ENCODE measurements at places on chromosomes 16 and 17.

DNA sequence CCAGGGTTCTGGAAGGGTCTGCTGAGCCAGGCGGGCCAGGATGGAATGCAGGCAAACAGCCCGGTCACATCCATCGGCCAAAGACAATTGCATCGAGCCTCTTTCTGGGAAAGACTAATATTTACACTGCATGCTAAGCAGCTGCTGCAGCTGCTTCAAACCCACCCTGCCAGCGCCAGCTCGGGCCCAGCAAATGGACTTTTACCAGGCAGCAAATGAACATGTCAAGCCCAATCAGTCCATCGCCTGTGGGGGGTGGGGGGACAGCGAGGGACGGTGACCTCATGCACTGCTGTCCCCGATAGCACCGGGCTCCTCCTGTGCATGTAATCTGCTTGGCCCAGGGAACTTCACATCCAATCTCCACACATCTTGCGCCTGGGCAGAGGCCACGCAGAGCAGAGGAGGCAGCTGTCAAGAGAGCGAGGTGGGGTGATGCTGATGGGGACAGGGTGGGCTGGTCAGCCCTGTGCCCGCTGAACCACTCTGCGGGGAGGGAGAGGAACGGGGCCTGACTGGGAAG lies 39.4 kb upstream of the CDH5 start:
- DNase-seq: no peak

DNA sequence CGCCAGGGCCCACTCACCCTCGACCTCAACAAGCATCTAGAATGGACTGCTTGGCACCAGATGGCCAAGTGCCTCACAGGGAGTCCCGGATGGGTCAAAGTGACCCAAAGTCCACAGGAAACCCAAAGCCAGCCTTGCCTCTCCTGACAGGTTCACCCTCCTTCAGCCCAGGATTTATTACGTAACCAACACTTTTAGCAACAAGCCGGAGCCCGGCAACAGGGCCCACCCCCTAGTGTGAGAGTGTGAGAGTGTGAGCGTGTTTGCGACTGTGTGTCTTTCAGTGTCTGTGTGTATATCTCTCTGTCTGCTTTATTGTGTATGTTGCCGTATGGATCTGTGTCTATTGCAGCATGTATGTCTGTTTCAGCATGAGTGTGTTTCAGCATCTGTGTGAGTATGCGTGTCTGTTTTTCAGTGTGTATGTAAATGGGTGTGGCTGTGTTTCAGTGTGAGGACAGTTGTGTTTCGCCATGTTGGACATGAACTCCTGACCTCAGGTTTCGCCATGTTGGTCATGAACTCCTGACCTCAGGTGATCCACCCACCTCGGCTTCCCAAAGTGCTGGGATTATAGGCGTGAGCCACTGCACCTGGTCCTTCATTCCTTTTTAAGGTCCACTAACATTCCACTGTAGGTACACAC lies 13.7 kb upstream of the PEMT start:
- DNase-seq: no peak

- DNase-seq: no peak
Observed at GRCh38 chr16:88445583-88445960, 7.5 kb upstream of the ZFPM1 start.

GRCh38 chr16:89010210-89010925 lies 33.4 kb upstream of the CBFA2T3 start:
- no peak for DNase-seq

DNA sequence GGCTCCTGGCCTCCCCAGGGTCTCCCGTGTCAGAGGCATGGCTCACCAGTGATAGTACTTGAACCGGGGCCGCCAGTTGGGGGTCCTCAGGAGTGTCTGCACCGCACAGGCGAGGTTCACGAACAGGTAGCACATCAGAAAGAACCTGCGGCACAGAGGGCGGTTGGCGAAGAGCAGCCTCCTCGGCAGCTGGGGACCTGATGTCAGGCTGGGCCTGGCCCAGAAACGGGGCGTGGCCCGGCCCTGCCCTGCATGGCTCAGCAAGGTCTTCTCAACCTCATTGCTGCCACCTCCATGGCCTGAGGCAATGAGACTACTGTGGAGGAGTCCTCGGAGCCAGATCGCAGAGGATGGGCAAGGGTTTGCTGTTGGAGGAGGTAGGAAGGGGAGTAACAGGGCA lies 4.1 kb upstream of the LCAT start:
- DNase-seq: no peak

GRCh38 chr17:69672924-69673323 lies 258.4 kb downstream of the MAP2K6 start:
- no peak for DNase-seq

- no peak for DNase-seq
Observed at GRCh38 chr17:14446825-14447224, 145.9 kb downstream of the HS3ST3B1 start.

GRCh38 chr17:17419631-17420030 lies 57.2 kb upstream of the MED9 start:
- DNase-seq: no peak

- no peak for DNase-seq
Observed at GRCh38 chr17:31425282-31426040, 34.0 kb downstream of the RAB11FIP4 start.

DNA sequence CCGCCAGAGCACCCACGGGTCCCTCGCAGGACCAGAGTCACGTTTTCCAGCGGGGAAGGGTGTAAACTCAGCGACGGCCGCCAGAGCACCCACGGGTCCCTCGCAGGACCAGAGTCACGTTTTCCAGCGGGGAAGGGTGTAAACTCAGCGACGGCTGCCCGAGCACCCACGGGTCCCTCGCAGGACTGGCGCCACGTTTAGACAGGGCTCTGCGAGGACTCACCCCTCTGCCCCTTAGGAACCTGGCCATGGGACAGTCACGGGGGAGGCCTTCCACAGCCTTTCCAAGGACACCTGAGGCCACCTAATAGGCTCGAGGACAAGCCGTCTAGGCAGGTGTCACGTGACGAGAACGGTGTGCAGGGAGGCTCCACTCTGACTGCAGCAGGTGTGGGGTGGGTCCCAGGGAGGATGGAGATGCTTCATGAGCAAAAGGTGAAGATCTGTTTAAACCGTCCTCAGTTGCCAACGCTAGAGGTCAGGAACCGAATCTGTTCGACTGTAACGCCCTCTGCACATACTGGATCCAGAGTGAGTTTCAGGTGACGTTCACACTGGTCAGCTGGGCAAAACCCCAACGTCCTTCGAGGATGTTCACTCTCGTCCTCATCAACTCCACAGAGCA lies 48.0 kb upstream of the METRNL start:
- DNase-seq: no peak

DNA sequence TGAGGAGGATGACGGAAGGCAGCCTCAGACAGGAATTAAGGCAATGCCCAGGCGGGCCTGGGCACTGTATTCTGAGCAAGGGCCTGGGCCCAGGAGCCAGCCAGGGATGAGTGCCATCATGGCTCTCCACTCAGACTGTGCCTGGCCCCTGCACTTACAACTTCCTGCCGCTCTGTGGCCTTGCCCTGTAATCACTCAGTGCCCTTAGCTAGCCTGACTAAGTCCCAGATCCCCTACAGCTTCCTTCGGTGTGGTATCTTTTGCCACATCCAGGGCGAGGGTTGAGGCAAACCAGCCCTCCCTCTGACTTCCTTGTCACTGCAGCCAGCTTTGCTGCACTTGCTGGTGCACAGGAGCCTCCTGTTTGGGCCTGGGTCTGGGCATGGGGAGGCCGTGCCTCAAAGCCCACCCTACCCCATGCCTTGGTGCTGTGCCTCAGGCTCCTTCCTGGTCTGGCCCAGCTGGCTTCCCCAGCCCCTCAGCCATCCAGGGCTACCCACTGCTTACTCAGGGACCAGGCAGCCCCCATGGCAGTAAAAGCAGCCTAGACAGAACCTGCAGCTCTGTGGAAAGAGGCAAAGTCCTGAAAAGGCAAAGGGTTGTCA lies 9.3 kb downstream of the SLC46A1 start:
- DNase-seq: no peak

- DNase-seq: no peak
Observed at GRCh38 chr17:17698371-17698770, 17.1 kb downstream of the RAI1 start.

DNA sequence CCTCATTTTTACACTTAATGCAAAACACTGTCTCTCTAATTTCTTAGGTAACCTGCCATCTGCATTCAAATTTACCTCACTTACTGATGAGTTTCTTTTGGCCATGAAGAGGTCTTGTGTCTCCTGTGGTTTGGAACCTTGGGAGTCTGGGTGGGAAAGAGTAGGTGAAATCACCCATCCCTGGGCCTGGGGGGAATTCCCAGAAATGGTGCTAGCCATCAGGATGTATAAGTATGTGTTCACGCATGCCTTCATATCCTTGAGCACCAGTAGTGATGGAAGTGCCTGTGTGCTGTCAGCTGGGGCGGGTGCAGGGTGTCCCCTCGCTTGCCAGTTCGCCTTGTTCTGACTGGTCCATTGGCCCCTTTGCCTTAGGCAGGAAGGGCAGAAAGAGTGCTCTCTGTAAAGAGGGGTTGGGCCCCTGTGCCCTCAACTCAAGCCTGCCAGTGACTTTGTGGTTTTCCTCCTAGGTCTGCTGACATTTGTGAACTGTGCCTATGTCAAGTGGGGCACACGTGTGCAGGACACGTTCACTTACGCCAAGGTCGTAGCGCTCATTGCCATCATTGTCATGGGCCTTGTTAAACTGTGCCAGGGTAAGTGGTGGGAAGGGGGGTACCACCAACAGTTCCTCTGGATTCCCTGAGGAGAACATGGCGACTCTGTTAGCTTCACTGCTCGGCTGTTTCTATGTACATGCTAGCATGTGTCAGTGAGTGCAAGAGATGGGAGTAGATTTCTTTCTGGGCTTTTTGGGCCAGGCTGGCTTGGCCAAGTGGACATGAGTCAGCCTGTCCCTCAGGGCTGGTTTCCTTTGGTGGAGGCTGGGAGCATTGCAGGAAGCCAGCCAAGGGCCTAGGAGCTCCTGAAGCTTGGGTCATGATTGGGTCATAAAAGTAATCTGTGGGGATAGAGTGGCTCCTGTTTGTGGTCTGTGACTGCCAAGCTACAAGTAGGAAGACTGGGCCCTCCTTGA lies 23.2 kb downstream of the SLC7A6OS start:
- no peak for DNase-seq

- no peak for DNase-seq
Observed at GRCh38 chr17:72890711-72891110, 201.8 kb downstream of the SLC39A11 start.

DNA sequence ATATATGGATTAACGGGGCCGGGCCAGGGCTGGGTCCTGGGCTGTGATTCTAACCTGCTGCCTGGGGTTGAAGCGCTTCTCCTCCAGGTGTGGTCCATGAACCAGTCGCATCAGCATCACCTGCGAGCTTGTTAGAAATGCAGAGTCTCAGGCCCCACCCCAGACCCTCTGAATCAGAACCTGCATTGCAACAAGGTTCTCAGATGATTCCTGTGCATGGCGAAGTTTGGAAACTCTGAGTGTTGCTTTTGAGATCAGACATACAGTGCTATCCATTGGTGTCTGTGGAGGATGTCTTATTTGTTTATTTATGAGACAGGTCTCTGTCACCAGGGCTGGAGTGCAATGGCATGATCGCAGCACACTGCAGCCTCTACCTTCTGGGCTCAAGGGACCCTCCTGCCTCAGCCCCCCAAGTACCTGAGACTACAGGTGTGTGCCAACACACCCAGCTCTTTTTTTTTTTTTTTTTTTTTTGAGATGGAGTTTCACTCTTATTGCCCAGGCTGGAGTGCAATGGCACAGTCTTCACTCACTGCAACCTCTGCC lies 99.8 kb downstream of the PITPNC1 start:
- no peak for DNase-seq

DNA sequence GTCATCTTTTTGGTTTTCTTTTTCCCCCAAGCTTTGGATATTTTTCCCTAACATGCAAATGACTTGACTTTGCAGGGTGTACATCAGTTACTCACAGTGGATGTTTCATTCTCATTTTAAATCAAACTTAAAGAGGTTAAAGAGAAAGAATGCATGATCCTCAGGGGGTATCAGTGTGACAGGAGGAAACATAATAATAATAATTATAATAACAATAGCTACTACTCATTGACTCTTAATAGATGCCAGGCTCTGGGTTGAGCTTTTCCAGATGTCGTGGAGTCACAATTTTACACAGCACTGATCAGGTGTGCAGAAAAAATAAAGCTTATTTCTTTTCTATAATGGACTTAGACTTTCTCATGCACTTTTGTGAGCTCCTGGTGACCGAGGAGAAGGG lies 157.2 kb upstream of the CACNG3 start:
- no peak for DNase-seq

GRCh38 chr17:82872591-82873520 lies 33.0 kb upstream of the ZNF750 start:
- DNase-seq: no peak

- DNase-seq: no peak
Observed at GRCh38 chr16:74083541-74083940, 213.1 kb upstream of the PSMD7 start.

DNA sequence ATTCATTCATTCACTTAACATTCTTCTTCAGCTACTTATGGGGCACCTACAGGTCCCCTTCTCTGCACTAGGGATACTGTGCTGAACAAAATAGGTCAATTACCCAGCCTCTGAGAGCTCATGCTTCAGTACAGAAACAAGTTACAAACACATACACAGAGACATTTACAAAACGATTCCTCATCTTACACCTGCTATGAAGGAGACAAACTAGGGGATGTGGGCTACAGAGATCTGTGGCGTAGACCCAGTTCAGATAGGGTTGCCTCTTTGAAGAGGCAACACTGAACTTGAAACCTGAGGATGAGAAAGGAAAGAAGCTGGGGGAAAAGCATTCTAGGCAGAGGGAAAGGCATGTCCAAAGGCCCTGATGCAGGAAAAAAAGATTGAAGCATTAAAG lies 5.2 kb downstream of the IL21R start:
- no peak for DNase-seq

DNA sequence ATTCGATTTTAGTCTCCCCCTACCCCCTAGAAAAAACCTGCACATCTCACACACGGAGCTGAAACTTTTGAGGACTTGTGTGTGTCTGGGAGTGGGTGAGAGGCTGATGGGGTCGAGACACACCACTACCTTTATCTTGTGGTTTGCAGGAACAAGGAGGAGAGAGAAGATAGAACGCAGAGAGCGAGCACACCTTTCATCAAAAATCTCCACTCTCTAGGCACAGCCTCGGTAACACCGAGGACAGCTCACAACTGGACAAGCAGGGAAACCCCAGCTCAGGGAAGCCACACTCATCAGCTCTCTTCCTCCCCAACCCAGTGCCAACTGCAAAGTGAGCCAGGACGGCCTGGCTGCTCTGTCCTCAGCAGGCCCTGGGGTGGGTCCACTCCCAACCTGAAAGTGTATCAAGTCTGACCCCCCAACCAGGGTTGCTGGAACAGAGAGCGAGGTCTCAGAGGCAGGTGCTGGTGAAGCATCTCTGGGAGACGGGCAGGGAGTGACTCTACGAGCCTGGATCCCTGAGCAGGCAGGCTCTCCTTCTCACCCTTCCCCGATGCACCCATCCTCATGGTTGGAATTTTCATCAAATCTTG lies 5.2 kb upstream of the GHDC start:
- no peak for DNase-seq

DNA sequence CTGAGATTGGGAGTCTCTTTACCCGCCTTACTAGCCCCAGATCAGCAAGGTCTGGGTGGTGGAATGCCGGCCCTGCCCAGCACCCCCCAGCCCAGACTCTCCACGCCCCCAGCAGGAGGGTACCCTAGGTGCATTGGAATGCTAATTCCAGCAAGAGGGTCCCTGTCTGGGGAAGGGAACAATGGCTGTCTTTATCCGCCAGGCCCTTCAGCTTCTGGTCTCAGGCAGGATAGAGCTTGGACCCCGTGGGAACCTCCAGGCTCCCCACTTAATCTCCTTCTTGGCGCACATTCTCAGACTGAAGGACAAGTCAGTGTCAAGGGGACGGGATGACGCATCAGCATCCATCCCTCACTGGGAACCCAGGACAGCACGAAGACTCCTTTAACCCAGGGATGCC lies 85.1 kb downstream of the LITAF start:
- DNase-seq: no peak

GRCh38 chr16:57665541-57665940 lies 2.6 kb upstream of the ADGRG3 start:
- DNase-seq: no peak

Data from activated naive CD8-positive, alpha-beta T cell treated with anti-CD3 and anti-CD28 coated beads, Interleukin-2, amount 50 U/mL, for 16 hours (primary cell).